ENCODE measurements at places on chromosomes 6 and 20.

DNA sequence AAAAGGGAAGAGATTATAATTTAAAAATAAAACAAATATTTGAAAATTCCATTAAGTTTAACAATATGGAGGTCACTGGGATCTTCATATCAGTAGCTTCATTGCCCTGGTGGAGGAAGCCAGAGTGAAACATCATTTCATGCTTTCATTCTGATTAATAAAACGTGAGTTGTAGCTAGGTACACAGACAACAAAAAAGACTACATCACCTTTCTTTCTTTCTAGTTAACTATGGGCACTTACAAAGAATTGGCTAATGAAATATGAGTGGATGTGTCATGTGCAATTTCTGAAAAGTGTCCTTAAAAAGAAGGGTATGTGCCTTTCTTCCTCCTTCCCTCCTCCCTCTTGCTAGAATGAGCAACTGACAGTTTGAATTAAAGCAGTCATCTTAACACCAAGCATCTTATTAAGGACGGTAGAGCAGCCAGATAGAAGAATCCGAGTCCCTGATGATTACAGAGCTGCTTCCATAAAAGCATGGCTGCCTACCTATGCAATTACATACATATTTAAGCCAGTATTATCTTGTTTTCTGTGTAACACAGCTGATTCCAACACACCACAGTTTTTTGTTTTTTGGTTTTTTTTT lies 3.4 kb downstream of the SERAC1 start:
- H3K36me3 ChIP-seq = no peaks in the 10 kb centered on the region
- peaks cover 15% of the 10 kb centered on the region for H3K4me1 ChIP-seq
- no peak overlapping the region for H3K27ac ChIP-seq
- H3K27me3 ChIP-seq = no peaks in the 10 kb centered on the region

- no peaks in the 10 kb centered on the region for H3K36me3 ChIP-seq
- H3K27me3 ChIP-seq = peaks cover 8% of the 10 kb centered on the region
- H3K4me3 ChIP-seq = no peak overlapping the region
- DNase-seq = no peak
Measured at GRCh38 chr20:34831936-34832335, 6.5 kb upstream of the NCOA6 start.

DNA sequence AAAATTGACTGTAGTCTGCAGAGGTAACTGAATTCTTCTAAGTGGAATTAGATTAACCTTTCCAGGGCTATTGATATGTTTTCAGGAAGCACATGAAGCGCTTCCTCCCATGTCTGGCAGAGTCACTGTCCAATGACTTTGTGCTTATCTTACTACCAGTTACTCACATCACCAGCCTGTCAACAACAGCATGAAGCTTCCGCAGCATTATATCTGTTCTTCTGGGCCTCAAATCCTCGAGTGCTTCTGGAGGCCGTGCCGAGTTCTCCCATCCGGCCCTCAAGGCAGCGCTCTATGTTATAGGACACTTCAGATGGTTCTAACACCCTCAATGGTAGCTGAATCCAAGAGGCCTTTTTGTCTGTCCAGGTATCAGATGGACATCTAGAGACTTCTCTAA lies 33.2 kb downstream of the PSMG4 start:
- no peak overlapping the region for H3K4me3 ChIP-seq
- H3K27ac ChIP-seq = no peak overlapping the region
- DNase-seq = no peak
- H3K27me3 ChIP-seq = peaks cover 12% of the 10 kb centered on the region

GRCh38 chr20:23005776-23006175 lies 29.3 kb upstream of the SSTR4 start:
- peaks cover 7% of the 10 kb centered on the region for H3K27me3 ChIP-seq
- no peak overlapping the region for H3K4me3 ChIP-seq
- no peak for DNase-seq
- H3K27ac ChIP-seq = no peak overlapping the region
- no peaks in the 10 kb centered on the region for H3K4me1 ChIP-seq
- H3K36me3 ChIP-seq = no peaks in the 10 kb centered on the region

GRCh38 chr20:51460569-51461265 lies 81.8 kb downstream of the NFATC2 start:
- DNase-seq = peak; percentile 74
- H3K4me3 ChIP-seq = no peak overlapping the region
- no peaks in the 10 kb centered on the region for H3K27me3 ChIP-seq
- H3K4me1 ChIP-seq = peaks cover 61% of the 10 kb centered on the region

GRCh38 chr6:64376394-64376793 lies 740.8 kb downstream of the PHF3 start:
- H3K36me3 ChIP-seq = no peaks in the 10 kb centered on the region
- no peak for DNase-seq
- H3K27ac ChIP-seq = no peak overlapping the region
- H3K4me1 ChIP-seq = no peaks in the 10 kb centered on the region

DNA sequence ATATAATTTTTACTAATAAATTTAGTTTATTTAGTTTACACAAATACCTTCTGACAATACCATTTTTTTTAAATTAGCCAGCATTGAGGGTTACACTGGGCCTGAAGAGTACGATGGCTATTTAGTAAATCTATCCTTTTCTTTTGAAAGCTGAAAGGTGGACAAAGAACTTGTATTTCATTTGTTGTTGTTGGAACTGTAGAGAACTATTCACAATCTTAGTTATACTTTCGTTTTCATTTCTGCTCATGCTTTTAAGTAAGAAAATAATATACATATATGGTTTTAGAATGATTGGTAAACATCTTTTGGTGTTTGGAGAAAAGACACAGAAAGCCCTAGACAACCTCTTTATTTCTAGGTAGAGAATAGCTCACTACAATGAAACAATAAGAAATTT lies 165.3 kb upstream of the FAM83B start:
- no peak for DNase-seq
- H3K4me3 ChIP-seq = no peak overlapping the region
- H3K27ac ChIP-seq = no peak overlapping the region
- no peaks in the 10 kb centered on the region for H3K36me3 ChIP-seq

- no peaks in the 10 kb centered on the region for H3K4me1 ChIP-seq
- H3K4me3 ChIP-seq = no peak overlapping the region
- DNase-seq = no peak
- no peaks in the 10 kb centered on the region for H3K27me3 ChIP-seq
Measured at GRCh38 chr6:127971945-127972391, 71.1 kb upstream of the THEMIS start.

- H3K36me3 ChIP-seq = peaks cover 17% of the 10 kb centered on the region
- H3K27me3 ChIP-seq = no peaks in the 10 kb centered on the region
- no peak overlapping the region for H3K4me3 ChIP-seq
- H3K27ac ChIP-seq = no peak overlapping the region
- peaks cover 5% of the 10 kb centered on the region for H3K4me1 ChIP-seq
Measured at GRCh38 chr6:145621776-145622175, 113.5 kb downstream of the EPM2A start.

GRCh38 chr6:166736634-166737033 lies 109.6 kb upstream of the RPS6KA2 start:
- no peak overlapping the region for H3K4me3 ChIP-seq
- H3K4me1 ChIP-seq = no peaks in the 10 kb centered on the region
- H3K27ac ChIP-seq = no peak overlapping the region
- H3K27me3 ChIP-seq = no peaks in the 10 kb centered on the region
- no peak for DNase-seq
- no peaks in the 10 kb centered on the region for H3K36me3 ChIP-seq
